IMR-90 (cell line): ENCODE measurements at places on chromosomes 5 and 9. TPM values are rescaled to one million over a fixed set of nuclear protein-coding genes. Genes with fewer than 3 reads are reported as not detected.

Gene CBY3
- 0.18 TPM in 1 of 2 replicates, not detected in the other for total RNA-seq

DNA sequence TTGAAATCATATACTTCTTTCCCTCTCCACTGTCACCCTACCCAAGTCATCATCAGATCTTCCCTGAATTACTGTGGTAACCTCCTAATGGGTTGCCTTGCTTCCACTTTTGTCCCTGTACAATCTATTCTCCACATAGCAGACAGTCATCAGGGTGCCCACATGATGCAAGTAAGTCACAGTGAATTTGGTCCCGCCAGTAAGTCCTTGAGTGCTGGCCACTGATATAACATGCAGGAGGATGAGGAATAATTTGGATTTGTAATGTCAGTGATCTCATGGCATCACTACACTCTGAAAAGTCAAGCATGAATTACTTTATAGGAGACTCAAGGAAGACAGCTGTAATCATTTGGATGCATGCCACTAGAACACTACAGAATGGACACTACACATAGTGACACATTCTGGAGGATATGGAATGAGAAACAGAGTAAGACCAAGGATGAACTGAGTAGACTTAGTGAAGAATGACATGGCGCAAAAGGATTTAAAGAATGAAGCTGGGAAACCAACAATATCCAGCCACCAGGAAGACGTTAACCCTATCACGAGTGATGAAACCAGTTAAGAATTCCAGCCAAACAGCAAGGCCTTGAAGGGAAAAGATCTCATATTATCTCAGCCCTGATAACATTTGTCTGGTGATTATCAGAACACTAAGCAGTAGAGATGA lies 28.6 kb downstream of the MARCHF3 start:
- H3K27me3 ChIP-seq = no peaks in the 10 kb centered on the region
- peak overlapping the region; percentile 52 for H3K27ac ChIP-seq
- H3K4me3 ChIP-seq = no peak overlapping the region
- DNase-seq = peak; percentile 98
- H3K4me1 ChIP-seq = peaks cover 14% of the 10 kb centered on the region
- H3K36me3 ChIP-seq = no peaks in the 10 kb centered on the region

Gene LOX
- total RNA-seq = 261 and 277 TPM in 2 replicates

Gene FAM221B
- not detected in 2 replicates for total RNA-seq

DNA sequence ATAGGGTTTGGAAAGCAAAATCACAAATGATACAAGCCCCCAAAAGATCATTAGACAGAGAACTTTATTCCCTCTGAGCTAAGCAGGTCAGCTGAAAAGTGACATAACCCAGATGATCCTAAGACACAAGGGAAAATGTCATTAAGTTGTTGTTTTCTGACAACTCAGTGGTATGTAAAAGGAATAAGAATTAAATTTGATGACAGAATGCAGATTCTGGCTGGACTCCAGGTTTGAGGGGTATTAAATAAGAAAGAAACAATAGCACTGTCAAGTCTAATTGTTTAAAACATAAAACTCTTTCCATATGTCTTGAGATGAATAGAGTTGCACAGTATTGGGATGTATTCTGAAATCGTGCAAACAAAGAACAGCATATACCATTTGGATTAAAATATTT lies 429.9 kb downstream of the CAAP1 start:
- no peak overlapping the region for H3K27ac ChIP-seq
- no peak for DNase-seq
- H3K4me3 ChIP-seq = no peak overlapping the region
- no peaks in the 10 kb centered on the region for H3K4me1 ChIP-seq
- no peaks in the 10 kb centered on the region for H3K27me3 ChIP-seq
- H3K36me3 ChIP-seq = no peaks in the 10 kb centered on the region

DNA sequence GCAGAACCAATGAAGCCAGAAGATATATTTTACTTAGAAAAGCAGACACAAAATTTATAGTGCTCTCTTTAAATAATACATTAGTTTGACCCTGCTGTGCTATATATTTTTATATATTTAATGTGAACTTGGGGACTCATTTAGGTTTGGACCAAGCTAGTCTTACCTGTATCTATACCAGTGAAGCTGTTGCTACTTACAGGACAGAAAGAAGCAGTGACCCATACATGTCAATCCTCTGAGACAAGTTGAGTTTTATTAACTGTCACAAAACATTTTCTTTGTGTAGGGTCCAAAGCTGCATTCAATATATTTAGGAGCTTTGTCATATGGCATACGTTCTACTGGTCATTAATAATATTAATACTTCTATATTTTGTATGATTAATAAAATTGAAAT lies 327.7 kb upstream of the NUDT12 start:
- no peak overlapping the region for H3K4me3 ChIP-seq
- H3K36me3 ChIP-seq = no peaks in the 10 kb centered on the region
- no peak for DNase-seq
- no peaks in the 10 kb centered on the region for H3K27me3 ChIP-seq

GRCh38 chr5:123876276-123876790 lies 364.4 kb downstream of the CSNK1G3 start:
- H3K27me3 ChIP-seq = no peaks in the 10 kb centered on the region
- no peak overlapping the region for H3K4me3 ChIP-seq
- no peaks in the 10 kb centered on the region for H3K36me3 ChIP-seq
- no peak overlapping the region for H3K27ac ChIP-seq
- no peaks in the 10 kb centered on the region; the same call in 1 of the 2 replicates for H3K4me1 ChIP-seq
- DNase-seq = no peak

Gene MRPL22
- 13.3 and 21.7 TPM in 2 replicates for total RNA-seq

Gene LVRN
- total RNA-seq = under 0.01 and 0.18 TPM in 2 replicates

Gene ACTBL2
- 1.6 and 1.7 TPM in 2 replicates for total RNA-seq

- no peaks in the 10 kb centered on the region for H3K36me3 ChIP-seq
- H3K27me3 ChIP-seq = no peaks in the 10 kb centered on the region
- H3K4me1 ChIP-seq = peaks cover 29% of the 10 kb centered on the region
- H3K27ac ChIP-seq = peak overlapping the region; percentile 84
These were observed 23.3 kb upstream of the TGFBI start for GRCh38 chr5:136005476-136005875.

DNA sequence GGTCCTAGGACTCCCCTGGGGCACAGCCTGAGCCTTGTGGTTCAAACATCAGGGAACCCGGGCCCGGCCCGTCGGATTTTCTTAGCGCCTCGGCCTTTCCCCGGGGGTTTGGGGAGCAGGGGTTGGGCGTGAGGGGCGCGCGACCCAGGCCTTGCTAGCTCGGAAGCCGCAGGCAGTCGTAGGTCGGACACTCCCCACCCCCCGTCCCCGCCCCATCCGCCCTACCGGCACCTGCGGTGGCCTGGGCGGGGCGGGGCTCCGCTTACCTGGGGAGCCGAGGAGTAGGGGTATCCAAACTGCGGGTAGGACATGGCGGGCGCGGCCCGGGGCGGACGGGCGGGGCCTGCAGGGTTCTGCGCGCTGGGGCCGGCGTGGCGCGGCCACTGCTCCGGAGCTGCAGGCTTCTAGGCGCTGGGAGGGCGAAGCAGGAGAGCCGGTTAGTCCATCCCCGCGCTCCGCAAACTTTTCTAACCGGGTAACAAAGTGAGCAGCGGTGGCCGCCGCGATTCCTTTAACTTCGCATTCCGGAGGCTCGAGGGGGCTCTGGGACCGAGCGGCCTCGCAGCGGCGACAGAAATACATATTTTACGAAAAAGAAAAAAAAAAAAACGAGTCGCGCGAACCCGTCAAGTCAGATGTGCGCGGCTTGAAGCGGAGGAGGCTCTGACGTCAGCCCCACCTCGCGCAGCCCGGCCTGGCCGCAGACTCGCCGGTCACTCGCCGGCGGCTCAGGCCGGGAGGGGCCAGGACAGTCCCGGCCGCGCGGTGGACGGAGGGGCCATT lies at the start of gene IRX4:
TSS of gene IRX4 (minus strand) at position 589 of the 783 bp plus-strand sequence. CDS start at position 311, 278 bp downstream.
- peaks cover 85% of the 10 kb centered on the region for H3K27me3 ChIP-seq
- peak; percentile 20 for DNase-seq
- H3K4me3 ChIP-seq = no peak within 1 kb of the TSS
- no peak within 1 kb of the TSS for H3K27ac ChIP-seq
